NB4 (cell line): ENCODE measurements at places on chromosomes 12 and 14.

DNA sequence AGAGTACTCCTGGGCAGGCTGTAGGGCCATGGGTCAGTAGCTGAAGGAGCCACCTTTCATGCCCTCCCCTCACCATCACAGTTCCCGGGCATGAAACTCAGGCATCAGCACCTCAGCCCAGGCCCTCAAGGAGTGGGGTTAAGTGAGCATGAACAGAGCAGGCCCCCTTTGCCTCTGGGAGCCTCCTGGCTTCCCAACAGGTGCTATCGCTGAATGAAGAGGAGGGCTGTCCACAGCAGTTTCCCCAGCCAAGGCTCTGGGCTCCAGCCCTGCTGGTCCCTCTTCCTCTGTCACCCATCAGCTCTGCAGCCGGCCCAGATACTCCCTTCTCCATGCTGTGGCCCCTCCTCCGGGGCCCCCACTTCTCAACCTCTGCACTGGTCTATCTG is 184.3 kb downstream of the ZFP36L1 start:
- no peak for DNase-seq

DNA sequence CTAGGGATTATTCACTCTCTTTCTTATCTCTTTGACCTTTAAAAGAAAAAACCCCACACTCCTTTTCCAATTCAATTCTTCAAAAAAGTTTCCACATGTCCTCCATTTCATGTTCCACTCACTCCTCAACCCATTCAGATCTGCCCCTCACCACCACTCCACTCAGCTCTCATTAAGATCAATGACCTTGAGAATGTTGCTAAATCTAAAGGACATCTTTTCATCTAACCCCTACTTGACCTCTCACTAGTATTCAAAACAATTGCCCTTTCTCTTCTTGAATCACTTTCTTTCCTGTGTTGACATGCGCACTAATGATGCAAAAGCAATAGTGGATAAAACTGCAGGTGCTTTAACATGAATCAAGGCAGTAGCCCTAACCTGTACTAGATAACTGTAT is 9.9 kb downstream of the HECTD1 start:
- DNase-seq: no peak

GRCh38 chr12:122080149-122081082 is 1.9 kb downstream of the MLXIP start:
- DNase-seq: peak; percentile 86

- no peak for DNase-seq
Measured at GRCh38 chr12:13957576-13957975, 23.8 kb downstream of the GRIN2B start.
